Thyroid gland (tissue), 4 donors: ENCODE measurements at places on chromosomes 3 and 15.

DNA sequence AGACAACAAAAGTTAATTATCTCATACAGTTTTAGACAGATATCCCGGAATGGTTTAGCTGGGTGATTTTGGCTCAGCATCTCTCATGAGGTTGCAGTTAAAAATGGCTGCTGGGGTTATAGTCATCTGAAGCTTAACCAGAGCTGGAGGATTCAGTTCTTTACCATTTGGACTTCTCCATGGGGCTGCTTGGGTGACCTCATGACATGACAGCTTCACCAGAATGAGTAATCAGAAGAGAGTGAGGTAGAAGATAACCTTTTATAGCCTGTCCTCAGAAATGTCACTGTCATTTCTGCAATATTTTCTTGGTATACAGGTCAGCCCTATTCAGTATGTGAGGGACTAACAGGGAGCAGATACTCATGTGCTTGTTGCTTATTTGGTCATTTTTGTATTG lies 30.9 kb downstream of the TFG start:
- H3K36me3 ChIP-seq = no peaks in the 10 kb centered on the region
- H3K27ac ChIP-seq = no peak overlapping the region
- no peaks in the 10 kb centered on the region for H3K27me3 ChIP-seq
- H3K4me3 ChIP-seq = no peak overlapping the region
- peaks cover 20% of the 10 kb centered on the region for H3K4me1 ChIP-seq

- H3K4me3 ChIP-seq = no peak overlapping the region
- H3K4me1 ChIP-seq = peaks cover 25% of the 10 kb centered on the region
- no peaks in the 10 kb centered on the region for H3K36me3 ChIP-seq
- peak; percentile 100 for DNase-seq
- H3K27me3 ChIP-seq = no peaks in the 10 kb centered on the region
Observed at GRCh38 chr15:28021281-28022039, 77.7 kb downstream of the OCA2 start.

DNA sequence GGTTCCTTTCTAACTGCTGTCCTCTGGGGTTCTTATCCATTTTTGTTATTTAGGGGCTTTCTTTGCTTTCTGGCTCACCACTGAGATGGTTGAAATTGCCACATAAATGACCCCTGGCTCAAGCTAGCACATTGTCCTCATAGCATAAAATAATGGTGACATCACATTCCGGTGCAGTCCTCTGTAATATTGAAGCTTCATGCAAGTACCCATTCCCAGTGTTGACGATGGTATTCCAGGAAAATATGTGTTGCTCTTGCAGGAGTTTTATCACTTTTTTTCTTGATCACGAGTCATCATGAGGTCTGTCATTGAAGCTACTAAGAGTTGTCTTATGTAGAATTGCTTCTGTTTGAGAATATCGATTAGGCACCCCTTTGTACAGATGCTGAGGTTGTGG lies 56.1 kb downstream of the CRTC3 start:
- H3K4me3 ChIP-seq = no peak overlapping the region
- no peak overlapping the region for H3K27ac ChIP-seq
- H3K36me3 ChIP-seq = no peaks in the 10 kb centered on the region

GRCh38 chr3:24678021-24678420 lies 183.4 kb upstream of the THRB start:
- DNase-seq = no peak
- no peaks in the 10 kb centered on the region for H3K4me1 ChIP-seq
- H3K4me3 ChIP-seq = no peak overlapping the region
- no peaks in the 10 kb centered on the region for H3K36me3 ChIP-seq

- DNase-seq = no peak
- no peak overlapping the region for H3K4me3 ChIP-seq
- peaks cover 30% of the 10 kb centered on the region for H3K36me3 ChIP-seq
- H3K27me3 ChIP-seq = no peaks in the 10 kb centered on the region
Observed at GRCh38 chr15:41814534-41814933, 13.4 kb upstream of the JMJD7 start.

DNA sequence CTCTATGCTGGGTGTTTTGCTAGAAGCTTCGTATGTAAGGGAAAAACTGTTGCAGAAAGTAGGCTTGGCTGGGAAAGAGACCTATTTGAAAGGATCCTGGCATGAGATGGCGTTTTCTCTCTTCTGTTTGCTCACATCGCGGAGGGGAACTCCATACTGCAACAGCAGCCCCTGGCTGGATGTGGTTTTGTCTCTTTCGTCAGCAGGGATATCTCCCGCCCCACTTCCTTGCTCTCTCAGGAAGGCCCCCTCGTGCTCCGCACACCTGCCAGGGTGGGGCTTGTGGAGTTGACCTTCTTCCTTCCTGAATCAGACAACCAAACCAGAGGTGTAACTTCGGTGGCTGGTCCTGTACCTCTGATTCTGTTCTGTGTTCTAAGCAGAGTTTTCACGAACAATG lies 26.4 kb upstream of the MYZAP start:
- no peak for DNase-seq
- no peaks in the 10 kb centered on the region for H3K27me3 ChIP-seq
- no peaks in the 10 kb centered on the region for H3K4me1 ChIP-seq
- no peaks in the 10 kb centered on the region for H3K36me3 ChIP-seq
- H3K27ac ChIP-seq = no peak overlapping the region

- no peak for DNase-seq
- no peak overlapping the region for H3K27ac ChIP-seq
- H3K27me3 ChIP-seq = no peaks in the 10 kb centered on the region
- no peaks in the 10 kb centered on the region for H3K36me3 ChIP-seq
- H3K4me3 ChIP-seq = no peak overlapping the region
Observed at GRCh38 chr15:29939404-29939803, 117.1 kb upstream of the TJP1 start.

GRCh38 chr3:127637546-127637945 lies 8.6 kb downstream of the PODXL2 start:
- no peaks in the 10 kb centered on the region for H3K4me1 ChIP-seq
- DNase-seq = no peak
- no peaks in the 10 kb centered on the region for H3K27me3 ChIP-seq
- no peak overlapping the region for H3K4me3 ChIP-seq

- H3K27ac ChIP-seq = no peak overlapping the region
- no peaks in the 10 kb centered on the region for H3K4me1 ChIP-seq
- no peaks in the 10 kb centered on the region for H3K27me3 ChIP-seq
- no peak for DNase-seq
- H3K36me3 ChIP-seq = peaks cover 14% of the 10 kb centered on the region
Observed at GRCh38 chr3:170270282-170270881, 48.2 kb downstream of the PRKCI start.

DNA sequence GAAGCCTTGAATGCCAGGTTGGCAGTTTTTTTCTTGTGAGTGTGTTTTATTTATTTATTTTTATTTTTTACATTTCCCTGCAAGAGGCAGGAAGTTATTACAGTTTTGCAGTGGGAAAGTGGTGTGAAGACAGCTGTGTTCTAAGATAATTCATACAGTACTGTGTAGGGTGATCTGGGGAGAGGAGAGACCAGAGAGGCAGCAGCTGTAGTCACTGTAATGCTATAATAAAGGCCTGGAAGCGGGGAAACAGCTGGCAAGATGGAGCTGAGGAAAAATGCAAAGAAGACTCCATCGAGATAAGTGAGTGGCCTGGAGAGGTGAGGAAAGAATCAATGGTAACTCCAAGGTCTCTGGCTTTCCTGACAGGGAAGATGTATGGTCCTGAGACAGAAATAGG lies 23.1 kb downstream of the CNTN3 start:
- DNase-seq = no peak
- no peak overlapping the region for H3K4me3 ChIP-seq
- no peaks in the 10 kb centered on the region for H3K27me3 ChIP-seq
- H3K27ac ChIP-seq = no peak overlapping the region
